Mesenchymal stem cell (in vitro differentiated cells and primary cell): ENCODE measurements at places on chromosomes 4 and X.

DNA sequence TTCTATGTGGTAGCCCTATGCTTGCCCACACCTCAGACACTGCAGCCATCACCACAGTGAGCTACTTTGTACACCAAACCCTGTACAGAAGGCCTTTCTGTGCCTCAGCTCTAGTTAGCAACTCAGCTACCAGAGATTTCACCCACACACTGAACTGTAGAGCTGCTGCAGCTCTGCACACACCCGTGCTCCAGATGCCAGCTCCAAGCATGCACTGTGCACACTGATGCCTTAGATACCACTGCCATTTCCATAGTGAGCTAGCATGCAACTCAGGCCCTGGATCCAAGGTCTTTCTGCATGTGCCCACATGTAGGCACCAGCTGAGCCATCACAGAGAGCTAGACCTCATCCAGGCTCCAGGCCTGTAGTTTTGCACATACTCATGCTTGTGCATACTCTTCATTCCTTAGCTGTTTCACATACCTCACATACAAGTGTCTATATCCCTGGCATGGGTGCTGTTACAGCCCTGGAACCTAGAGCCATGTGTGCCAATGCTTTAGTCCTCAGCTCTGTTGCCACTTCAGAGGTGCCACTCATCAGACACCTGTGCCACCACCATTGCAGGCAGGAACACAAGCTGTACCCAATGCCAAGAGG, 423.5 kb upstream of the NDST3 start:
- no peaks in the 10 kb centered on the region for H3K36me3 ChIP-seq
- H3K27ac ChIP-seq: no peak overlapping the region
- peak overlapping the region; percentile 14 for H3K4me3 ChIP-seq

DNA sequence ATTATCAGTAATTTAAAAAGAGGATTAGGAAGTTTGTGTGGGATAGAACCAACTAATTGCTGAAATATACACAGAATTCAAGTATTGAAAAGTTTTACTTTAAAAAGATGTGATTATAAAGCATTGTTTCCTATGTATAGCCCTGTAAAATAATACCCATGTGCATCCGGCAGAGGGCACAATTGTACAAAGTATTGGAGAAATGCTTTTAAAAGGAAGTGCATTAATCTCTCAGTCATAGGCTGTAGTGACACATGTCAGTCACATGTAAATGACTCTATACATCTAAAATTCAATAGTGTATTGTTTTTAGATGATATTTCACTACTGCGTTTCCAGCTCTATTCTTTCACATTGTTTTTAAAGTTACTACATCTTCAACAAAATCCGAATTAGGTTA, 9.7 kb upstream of the GEMIN8 start:
- H3K36me3 ChIP-seq: no peaks in the 10 kb centered on the region
- peak; percentile 29 for DNase-seq
- no peaks in the 10 kb centered on the region for H3K27me3 ChIP-seq
- no peak overlapping the region for H3K4me3 ChIP-seq
- H3K27ac ChIP-seq: no peak overlapping the region

DNA sequence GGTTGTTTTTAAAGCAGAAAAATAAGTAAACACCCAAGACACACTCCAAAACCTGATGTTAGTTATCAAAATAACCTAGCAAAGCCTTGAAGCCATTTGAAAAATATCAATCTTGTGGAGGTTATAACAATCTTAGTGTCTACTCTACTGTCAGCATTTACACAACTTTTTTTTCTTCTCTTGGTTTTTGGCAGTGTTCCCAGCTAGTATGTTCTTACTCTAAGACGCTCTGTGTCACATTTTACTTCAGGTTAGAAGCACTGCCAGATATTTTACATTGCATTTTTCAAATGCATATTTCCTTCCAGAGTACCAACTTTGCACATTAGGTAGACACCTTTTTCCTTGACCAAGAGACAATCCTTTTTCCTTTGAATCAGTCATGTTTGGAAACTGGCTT, 114.0 kb upstream of the INPP4B start:
- no peaks in the 10 kb centered on the region for H3K4me1 ChIP-seq
- no peaks in the 10 kb centered on the region for H3K36me3 ChIP-seq
- H3K4me3 ChIP-seq: no peak overlapping the region
- H3K27me3 ChIP-seq: no peaks in the 10 kb centered on the region

GRCh38 chr4:74933562-74934015, 673 bp downstream of the PARM1 start:
- H3K4me3 ChIP-seq: no peak overlapping the region
- peaks cover 19% of the 10 kb centered on the region for H3K4me1 ChIP-seq
- DNase-seq: peak; percentile 47
- H3K36me3 ChIP-seq: no peaks in the 10 kb centered on the region

DNA sequence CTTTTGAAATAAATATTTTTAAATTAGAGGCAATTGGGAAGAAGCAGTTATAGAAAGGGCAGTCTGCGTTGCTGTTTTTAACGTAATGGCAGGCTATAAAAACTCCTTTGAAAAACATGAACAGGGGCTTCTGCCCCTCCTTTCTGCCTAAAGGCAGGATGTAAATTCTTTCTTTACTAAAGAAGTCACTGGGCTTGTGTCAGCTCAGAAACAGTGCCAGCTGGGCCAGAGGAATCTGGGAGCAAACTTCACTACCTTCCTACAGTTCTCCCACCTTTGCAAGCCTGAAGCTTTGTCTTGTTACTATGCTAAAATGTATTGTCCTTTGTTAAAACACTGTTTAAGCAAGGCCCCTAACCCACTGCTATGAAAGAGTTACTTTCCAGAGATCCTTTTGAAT, 1664.8 kb downstream of the RPA4 start:
- no peak overlapping the region for H3K27ac ChIP-seq
- no peaks in the 10 kb centered on the region for H3K4me1 ChIP-seq
- H3K4me3 ChIP-seq: no peak overlapping the region
- H3K27me3 ChIP-seq: no peaks in the 10 kb centered on the region
- no peaks in the 10 kb centered on the region for H3K36me3 ChIP-seq

GRCh38 chr4:2886622-2887021, 43.0 kb downstream of the ADD1 start:
- no peaks in the 10 kb centered on the region for H3K27me3 ChIP-seq
- H3K27ac ChIP-seq: no peak overlapping the region
- peaks cover 6% of the 10 kb centered on the region for H3K4me1 ChIP-seq
- no peak for DNase-seq
- no peak overlapping the region for H3K4me3 ChIP-seq

DNA sequence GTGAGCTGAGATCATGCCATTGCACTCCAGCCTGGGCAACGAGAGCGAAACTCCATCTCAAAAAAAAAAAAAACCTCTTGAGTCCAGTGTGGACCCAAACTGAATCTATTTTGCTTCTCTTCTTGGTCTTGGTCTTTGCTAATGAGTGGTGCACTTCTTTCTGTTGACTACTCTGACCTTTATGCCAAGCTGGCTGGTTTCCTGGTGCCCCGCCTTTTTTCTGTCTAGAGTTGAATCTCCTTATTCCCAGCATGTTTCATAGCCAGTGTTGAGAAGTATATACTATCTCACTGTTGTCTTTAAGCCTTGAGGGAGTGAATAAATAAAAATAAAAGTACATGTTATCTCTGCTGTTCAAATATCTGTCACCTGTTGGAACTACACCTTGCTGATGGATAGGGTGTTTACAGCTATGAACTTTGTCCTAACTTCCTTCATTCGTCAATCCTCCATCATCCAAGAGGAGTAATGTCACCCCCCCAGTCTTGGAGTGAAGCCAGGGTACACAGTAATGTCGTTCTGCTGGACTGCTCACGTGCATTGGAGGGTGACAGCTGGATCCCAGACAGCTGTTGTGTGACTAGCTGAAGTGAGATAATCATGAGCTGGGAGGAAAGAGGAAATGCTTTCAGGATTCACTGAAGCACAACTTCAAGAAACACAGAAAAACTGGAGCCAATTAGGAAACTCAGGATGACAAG, 99.3 kb upstream of the PRKG2 start:
- peaks cover under 1% of the 10 kb centered on the region for H3K4me1 ChIP-seq
- H3K4me3 ChIP-seq: no peak overlapping the region
- DNase-seq: peak; percentile 75
- peak overlapping the region; percentile 95 for H3K27ac ChIP-seq
- H3K27me3 ChIP-seq: no peaks in the 10 kb centered on the region

- no peaks in the 10 kb centered on the region for H3K27me3 ChIP-seq
- DNase-seq: no peak
- H3K27ac ChIP-seq: no peak overlapping the region
- no peaks in the 10 kb centered on the region for H3K36me3 ChIP-seq
- H3K4me1 ChIP-seq: peaks cover 2% of the 10 kb centered on the region
Measured at GRCh38 chrX:9164086-9164485, 130.2 kb upstream of the FAM9B start.

DNA sequence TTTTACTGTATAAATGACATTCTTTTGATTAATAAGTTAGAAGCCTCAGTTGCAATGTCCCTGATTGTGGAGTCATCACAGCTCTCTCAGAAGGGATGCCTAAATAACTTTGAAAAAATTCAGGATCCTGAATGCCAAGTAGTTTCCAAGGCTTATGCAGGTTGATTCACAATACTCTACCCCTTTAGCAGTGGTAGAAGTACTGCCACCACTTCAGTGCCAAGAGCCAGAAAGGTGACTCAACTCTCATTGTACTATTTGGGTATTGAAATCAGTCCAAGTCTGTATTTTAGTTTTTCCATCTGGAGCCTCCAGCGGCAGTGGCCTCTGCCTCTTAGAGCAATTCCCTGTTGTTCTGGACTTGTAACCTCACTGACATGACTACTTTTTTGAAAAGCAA, 320.1 kb upstream of the NDST4 start:
- no peaks in the 10 kb centered on the region for H3K27me3 ChIP-seq
- no peak for DNase-seq
- H3K36me3 ChIP-seq: no peaks in the 10 kb centered on the region
- no peak overlapping the region for H3K27ac ChIP-seq
- no peak overlapping the region for H3K4me3 ChIP-seq
- no peaks in the 10 kb centered on the region for H3K4me1 ChIP-seq

DNA sequence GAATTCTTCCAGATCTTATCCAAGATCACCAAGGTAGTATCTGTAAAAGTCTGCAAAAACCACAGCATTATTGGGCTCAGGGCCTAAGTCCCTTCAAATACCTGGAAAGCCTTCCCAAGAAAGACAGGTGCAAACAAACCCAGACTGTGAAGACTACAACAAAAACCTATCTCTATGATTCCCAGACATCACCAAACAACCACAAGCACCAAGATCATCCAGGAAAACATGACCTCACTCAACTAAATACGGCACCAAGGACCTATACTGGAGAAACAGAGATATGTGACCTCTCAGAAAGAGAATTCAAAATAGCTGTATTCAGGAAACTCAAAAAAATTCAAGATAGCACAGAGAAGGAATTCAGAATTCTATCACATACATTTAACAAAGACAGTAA, 15.3 kb downstream of the TCEAL1 start:
- no peaks in the 10 kb centered on the region for H3K27me3 ChIP-seq
- H3K4me1 ChIP-seq: peaks cover under 1% of the 10 kb centered on the region
- DNase-seq: no peak
- no peak overlapping the region for H3K4me3 ChIP-seq
- H3K27ac ChIP-seq: no peak overlapping the region
- no peaks in the 10 kb centered on the region for H3K36me3 ChIP-seq

- H3K4me1 ChIP-seq: no peaks in the 10 kb centered on the region
- H3K36me3 ChIP-seq: no peaks in the 10 kb centered on the region
- no peak overlapping the region for H3K4me3 ChIP-seq
- no peak for DNase-seq
- peaks cover 11% of the 10 kb centered on the region for H3K27me3 ChIP-seq
Measured at GRCh38 chr4:1801286-1801958, 8.3 kb downstream of the FGFR3 start.

GRCh38 chr4:67134616-67135015, 410.7 kb downstream of the CENPC start:
- H3K4me3 ChIP-seq: no peak overlapping the region
- DNase-seq: no peak
- H3K36me3 ChIP-seq: no peaks in the 10 kb centered on the region
- no peaks in the 10 kb centered on the region for H3K27me3 ChIP-seq
- H3K27ac ChIP-seq: no peak overlapping the region
- no peaks in the 10 kb centered on the region for H3K4me1 ChIP-seq

- no peaks in the 10 kb centered on the region for H3K27me3 ChIP-seq
- H3K27ac ChIP-seq: no peak overlapping the region
- no peak overlapping the region for H3K4me3 ChIP-seq
- H3K4me1 ChIP-seq: peaks cover 1% of the 10 kb centered on the region
Measured at GRCh38 chr4:108902769-108903168, 139.9 kb upstream of the ETNPPL start.

GRCh38 chr4:73801692-73802091, 34.8 kb upstream of the CXCL6 start:
- H3K4me1 ChIP-seq: no peaks in the 10 kb centered on the region
- H3K4me3 ChIP-seq: no peak overlapping the region
- H3K36me3 ChIP-seq: no peaks in the 10 kb centered on the region
- H3K27me3 ChIP-seq: no peaks in the 10 kb centered on the region
- no peak overlapping the region for H3K27ac ChIP-seq
- DNase-seq: no peak

- H3K4me3 ChIP-seq: no peak overlapping the region
- H3K4me1 ChIP-seq: peaks cover 2% of the 10 kb centered on the region
- H3K36me3 ChIP-seq: no peaks in the 10 kb centered on the region
- H3K27me3 ChIP-seq: peaks cover 61% of the 10 kb centered on the region
- no peak overlapping the region for H3K27ac ChIP-seq
- peak; percentile 27 for DNase-seq
Measured at GRCh38 chrX:45852884-45853283, 652.2 kb upstream of the DIPK2B start.

GRCh38 chr4:122621016-122621507, at the start of gene IL21:
TSS of gene IL21 (minus strand) at chr4:122621066. CDS start at chr4:122621011, 55 bp downstream.
- no peaks in the 10 kb centered on the region for H3K27me3 ChIP-seq
- no peak for DNase-seq
- no peaks in the 10 kb centered on the region for H3K4me1 ChIP-seq
- no peak within 1 kb of the TSS for H3K4me3 ChIP-seq

- H3K27ac ChIP-seq: no peak overlapping the region
- H3K27me3 ChIP-seq: peaks cover 55% of the 10 kb centered on the region
- no peak overlapping the region for H3K4me3 ChIP-seq
- H3K36me3 ChIP-seq: peaks cover 17% of the 10 kb centered on the region
- no peak for DNase-seq
Measured at GRCh38 chrX:72137846-72138495, 6.3 kb upstream of the RTL5 start.

DNA sequence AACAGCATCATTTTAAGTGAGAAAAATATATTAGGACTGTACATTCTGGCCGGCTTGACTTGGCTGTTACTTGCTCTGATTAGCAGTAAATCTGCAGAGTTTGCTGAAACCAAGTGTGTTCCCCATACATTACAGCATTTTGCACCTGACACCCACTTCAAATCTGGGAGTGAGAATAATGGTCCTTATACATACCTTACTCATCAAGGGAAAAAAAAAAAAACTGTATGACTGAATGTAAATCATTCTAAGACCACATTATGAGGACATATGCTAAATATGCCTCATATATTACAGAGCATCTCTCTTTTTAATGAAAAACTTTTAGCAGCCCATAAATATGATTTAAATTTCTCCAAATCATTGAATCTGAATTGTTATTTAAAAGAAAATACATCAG, 406.7 kb downstream of the SPOCK3 start:
- no peak overlapping the region for H3K27ac ChIP-seq
- H3K4me3 ChIP-seq: no peak overlapping the region
- H3K27me3 ChIP-seq: no peaks in the 10 kb centered on the region
- H3K4me1 ChIP-seq: no peaks in the 10 kb centered on the region

- no peaks in the 10 kb centered on the region for H3K27me3 ChIP-seq
- no peak for DNase-seq
- peak overlapping the region; percentile 76 for H3K27ac ChIP-seq
- H3K4me1 ChIP-seq: peaks cover 7% of the 10 kb centered on the region
Measured at GRCh38 chr4:102868153-102868780, 525 bp upstream of the CISD2 start.

GRCh38 chr4:140153419-140153717, 616 bp downstream of the MAML3 start:
- no peak for DNase-seq
- no peaks in the 10 kb centered on the region for H3K36me3 ChIP-seq
- H3K4me3 ChIP-seq: peak overlapping the region; percentile 89
- H3K27me3 ChIP-seq: no peaks in the 10 kb centered on the region
- peaks cover 6% of the 10 kb centered on the region for H3K4me1 ChIP-seq
